ENCODE measurements at places on chromosomes 4 and X.

DNA sequence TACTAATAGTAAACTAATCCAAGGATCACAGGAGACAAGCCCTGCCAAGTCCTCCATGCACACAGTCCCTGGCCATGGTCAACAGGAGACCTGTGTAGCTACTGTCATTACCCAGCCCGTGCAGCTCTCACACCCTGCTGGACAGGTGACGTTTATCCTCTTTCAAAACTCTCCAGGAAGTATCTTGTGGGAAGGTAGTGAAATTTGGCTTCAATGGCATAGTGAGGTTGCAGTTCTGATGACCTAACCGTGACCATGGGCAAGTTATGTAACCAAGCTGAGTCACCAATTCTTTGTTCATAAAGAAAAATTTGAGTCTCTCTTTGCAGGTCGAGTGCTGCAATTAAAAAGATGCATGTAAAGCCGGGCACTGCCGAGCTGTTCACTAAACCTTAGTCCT lies 11.3 kb upstream of the SLC2A9 start:
- DNase-seq, result no peak

GRCh38 chrX:109847257-109848187 lies 114.5 kb upstream of the ACSL4 start:
- DNase-seq, result no peak

GRCh38 chr4:55517526-55518229 lies 29.0 kb downstream of the CLOCK start:
- DNase-seq, result no peak

DNA sequence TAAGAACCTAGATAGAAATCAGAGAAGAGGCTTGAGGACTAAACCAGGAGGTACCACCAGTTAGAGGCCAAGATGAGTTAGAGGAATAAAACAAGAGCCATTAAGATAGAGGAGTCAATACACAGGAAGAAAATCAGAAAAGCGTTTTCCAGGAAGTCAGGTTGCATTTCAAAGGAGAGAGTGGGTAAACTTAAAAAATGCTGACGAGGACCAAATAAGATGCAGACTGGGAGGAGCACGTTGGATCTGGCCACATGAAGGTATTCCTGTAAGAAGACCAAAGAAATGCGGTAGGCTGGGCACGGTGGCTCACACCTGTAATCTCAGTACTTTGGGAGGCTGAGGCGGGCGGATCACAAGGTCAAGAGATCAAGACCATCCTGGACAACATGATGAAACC lies 533.1 kb upstream of the TENM3 start:
- DNase-seq, result no peak

GRCh38 chrX:24158881-24159280 lies 9.4 kb downstream of the ZFX start:
- no peak for DNase-seq

GRCh38 chrX:103573202-103573601 lies 12.1 kb upstream of the TCEAL4 start:
- no peak for DNase-seq

DNA sequence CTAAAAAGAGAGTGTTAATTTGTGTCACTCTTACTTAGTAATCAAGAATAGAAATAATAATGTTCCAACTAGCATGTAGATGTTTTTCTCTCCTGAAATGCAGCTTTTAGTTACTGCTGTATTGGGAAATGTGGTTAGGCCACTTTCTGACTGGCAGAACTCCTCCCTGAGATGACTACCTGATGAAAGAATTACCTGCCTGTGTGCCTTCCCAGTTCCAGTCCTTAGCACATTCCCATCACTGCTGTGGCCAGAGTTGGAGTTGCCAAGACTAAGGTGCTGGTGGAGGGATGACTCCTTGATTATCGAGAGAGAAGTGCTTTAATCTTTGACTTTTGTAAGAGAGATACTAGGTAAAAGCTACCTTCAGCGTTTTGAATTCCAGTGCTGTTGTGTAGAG lies 9.5 kb downstream of the GAB1 start:
- no peak for DNase-seq

DNA sequence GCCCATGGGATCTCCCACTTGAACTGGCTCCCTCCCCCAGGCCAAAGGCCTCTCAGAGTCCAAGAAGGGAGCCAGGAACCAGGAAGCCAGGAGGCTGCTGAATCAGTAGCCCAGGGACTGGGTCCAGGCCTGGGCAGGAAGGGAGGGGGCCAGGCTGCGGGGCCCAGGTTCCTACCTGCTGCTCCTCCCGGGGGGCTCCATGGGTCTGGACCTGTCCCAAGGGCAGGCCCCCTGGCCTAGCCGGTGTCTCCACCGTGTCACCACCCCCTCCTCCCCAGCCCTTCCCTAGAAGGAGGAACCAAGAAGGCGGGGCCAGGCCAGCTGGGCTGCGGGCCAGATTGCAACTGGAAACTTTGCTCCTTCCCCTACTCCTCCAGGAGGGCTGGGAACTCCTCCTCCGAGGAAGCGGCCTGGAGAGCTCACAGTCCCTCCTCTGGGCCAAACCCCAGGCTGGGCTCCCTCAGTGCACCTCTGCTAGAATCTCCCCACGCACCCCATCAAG lies at the start of gene IQSEC2:
TSS of gene IQSEC2 (minus strand) at position 264 of the 502 bp plus-strand sequence.
- DNase-seq, result no peak

DNA sequence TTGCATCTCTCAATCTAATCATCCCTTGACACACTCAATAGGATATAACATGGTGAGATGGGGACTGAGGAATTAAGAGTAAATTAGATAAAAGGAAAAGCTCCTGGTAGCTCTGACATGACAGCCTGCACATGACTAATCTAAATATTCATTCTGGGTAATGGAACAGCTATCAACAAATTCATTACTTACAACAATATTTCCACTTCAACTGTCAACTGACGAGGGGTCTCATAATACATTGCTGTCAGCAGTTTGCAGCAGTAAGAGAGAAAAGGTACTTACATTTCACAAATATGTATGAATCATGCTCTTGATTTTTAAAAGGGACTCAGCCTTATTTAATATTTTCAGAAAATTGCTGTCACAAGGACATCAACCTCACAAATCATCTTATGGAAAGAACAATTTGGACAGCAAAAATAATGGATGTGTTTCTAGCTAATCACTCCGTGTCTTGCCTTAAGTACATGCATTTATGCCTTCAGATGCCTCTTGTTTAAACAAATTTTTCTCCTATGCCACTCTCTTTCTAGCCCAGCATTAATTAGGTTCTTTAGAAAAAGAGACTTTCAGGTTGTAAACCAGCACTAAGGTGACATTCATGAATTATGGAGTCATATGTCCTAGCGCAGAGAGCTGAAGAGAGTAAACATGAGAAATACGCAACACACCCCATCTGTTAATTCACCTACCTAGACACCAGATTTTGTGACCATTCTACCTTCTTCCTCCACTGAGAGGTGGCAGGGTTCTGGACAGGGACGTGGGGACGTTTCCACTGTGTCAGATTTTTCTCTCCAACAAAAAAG lies 99.6 kb upstream of the TMEM150C start:
- DNase-seq, result no peak

- no peak for DNase-seq
These were observed 17.2 kb downstream of the ANXA3 start for GRCh38 chr4:78568640-78569305.

DNA sequence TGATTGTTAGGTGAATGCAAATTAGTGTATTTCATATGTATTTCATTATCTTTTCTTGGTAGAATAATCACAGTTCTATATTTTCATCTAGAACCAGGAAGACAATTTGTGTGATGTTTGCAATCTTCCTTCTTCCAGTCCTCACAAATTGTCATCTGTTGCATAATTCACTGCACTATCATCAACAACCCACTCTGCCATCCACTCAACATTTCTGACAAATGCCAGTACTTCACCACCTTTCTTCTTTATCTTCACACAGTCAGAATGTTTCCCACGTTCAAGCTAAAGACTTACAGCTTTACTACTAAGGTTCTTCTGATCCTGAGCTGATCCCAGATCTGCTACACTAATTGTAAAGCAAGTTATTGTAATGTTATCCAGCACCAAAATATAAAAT lies 107.8 kb downstream of the IQCM start:
- no peak for DNase-seq

- no peak for DNase-seq
These were observed 56.4 kb downstream of the EGF start for GRCh38 chr4:109969087-109969486.

- DNase-seq, result no peak
These were observed 38.5 kb upstream of the UGT2B7 start for GRCh38 chr4:69057620-69058409.

- DNase-seq, result no peak
These were observed 432.4 kb downstream of the DMD start for GRCh38 chrX:32778965-32779364.

GRCh38 chr4:158347556-158347955 lies 137.3 kb downstream of the TMEM144 start:
- no peak for DNase-seq

DNA sequence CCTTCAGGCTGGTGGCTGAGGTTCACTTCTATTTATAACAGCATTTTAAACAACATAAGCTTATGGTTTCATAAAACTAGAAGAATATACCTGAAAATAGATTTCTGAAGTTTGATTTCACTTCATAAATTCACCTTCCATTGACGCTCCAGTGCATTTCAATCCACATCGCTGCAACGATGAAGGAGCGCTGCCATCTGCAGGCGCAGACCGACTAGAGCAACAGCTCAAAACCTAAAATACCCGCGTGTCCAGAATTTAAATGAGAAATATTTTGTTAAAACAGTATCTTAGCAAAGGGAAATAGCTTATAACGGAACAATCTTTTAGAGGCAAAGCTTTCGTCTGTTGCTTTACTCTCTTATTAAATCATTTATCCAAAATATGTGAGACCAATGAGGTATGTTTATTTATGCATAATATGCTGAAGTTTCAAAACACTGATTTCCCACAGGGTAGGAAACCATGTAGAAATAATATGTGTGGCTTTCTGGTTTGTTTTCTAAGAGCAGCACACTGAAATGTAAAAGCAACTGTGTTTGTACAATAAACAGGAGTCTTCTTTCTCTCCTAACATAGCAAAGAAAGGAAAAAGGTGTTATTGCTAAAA lies 816.4 kb upstream of the FRG1 start:
- DNase-seq, result no peak

DNA sequence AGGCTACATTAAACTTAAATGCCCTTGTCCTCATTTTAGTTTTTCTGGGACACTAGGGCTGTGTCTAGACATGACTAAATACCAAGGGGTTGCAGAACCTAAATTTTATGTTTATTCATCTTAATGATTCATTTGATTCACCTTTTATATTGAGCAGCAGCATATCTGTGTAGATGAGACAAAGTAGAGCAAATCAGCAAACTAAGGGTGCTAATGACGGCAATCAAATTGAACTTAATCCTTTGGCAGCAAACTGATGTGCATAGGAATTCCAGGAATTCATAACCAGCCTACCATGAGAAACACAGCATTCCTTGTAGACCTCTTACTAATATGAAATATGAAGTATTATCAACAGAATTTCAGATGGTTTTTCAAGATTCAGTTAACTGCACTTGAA lies 25.1 kb downstream of the EPHA5 start:
- no peak for DNase-seq

GRCh38 chr4:119490335-119490734 lies 138.3 kb downstream of the PDE5A start:
- DNase-seq, result no peak

- DNase-seq, result no peak
These were observed 250.4 kb downstream of the ADAMTS3 start for GRCh38 chr4:72318421-72319170.

GRCh38 chrX:12997906-12998687 lies 23.2 kb downstream of the TMSB4X start:
- DNase-seq, result no peak

- DNase-seq, result no peak
These were observed 93.3 kb downstream of the FANCB start for GRCh38 chrX:14779580-14779979.

- DNase-seq, result no peak
These were observed 57.2 kb downstream of the MAP9 start for GRCh38 chr4:155319516-155319915.

DNA sequence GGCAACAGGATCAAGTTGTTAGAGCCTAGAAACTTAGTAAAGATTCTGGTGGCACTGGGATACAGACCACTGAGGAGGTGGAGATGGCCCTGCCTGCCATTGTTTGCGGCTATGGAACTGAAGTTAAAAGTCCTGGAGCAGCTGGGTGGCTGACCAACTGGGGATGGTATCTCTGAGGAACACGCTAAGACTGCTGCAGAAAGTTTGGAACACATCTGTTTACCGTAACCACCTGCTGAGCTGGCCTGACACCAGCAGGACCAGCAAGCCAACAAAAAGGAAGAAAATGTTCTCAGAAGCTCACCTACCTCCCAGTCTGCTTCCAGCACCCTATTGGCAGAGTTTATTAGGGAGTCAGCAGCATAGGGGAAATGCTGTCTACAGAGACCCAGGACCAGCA lies 17.4 kb upstream of the PACRGL start:
- no peak for DNase-seq

- DNase-seq, result no peak
These were observed 224.3 kb downstream of the MGST2 start for GRCh38 chr4:139889901-139890300.

DNA sequence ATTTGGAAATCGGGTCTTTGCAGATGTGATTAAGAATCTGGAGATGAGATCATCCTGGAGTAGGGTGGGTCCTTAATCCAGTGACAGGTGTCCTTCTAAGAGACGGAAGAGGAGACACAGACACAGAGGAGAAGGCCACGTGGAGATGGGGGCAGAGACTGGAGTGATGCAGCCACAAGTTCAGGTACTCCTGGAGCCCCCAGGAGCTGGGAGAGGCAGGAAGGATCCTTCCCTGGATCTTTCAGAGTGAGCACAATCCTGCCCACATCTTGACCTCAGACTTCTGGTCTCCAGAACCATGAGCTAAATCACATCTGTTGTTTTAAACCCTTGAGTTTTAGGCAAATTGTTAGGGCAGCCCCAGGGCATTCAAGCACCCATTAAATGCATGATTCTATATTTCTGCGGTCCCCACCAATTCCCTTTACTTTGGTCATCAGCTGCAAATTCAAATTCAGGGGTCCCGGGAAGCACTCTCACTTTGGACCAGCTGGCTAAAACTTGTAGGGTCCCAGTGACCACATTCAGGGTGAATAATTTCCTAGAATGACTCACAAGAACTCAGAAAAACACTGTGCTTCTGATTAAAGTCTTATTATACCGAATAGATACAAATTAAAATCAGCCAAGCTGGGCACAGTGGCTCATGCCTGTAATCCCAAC lies 12.8 kb upstream of the AKAP17A start:
- DNase-seq, result no peak

- DNase-seq, result no peak
These were observed 79.6 kb upstream of the PLAC1 start for GRCh38 chrX:134737721-134738369.

Data from stimulated activated CD4-positive, alpha-beta T cell treated with anti-CD3 and anti-CD28 coated beads, Interleukin-1b, Interleukin-23, amount 100 ng/mL, for 1 hour (primary cell).